ENCODE measurements at places on chromosomes 5 and 9.

GRCh38 chr9:116985596-116985995, 298.5 kb downstream of the TRIM32 start:
- DNase-seq: no peak

DNA sequence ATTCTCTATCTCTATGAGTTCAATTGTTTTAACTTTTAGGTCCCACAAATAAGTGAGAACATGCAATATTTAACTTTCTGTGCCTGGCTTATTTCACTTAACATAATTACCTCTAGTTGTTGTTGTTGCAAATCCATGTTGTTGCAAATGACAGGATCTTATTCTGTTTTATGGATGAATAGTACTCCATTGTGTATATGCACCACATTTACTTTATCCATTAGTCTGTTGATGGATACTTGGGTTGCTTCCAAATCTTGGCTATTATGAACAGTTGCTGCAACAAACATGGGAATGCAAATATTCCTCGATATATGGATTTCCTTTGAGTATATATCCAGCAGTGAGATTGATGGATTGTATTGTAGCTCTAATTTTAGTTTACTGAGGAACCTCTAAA, 36.3 kb downstream of the MEGF9 start:
- DNase-seq: no peak

DNA sequence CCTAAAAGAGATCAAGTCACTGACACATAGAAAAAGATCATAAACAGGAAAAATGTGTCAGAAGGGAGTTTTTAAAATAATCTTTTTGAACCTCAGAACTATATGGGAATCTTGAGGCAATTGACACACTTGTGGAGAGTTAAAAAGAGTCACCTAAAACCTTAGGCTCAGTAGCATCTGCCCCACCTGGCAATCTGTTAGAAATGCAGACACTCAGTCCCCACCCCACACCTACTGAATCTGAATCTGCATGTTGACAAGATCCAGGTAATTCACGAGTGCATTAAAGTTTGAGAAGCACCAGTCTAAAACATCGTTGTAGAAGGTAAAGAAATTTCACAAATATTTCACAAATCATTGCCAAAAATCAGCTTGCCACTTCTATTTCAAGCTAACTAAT, 388.3 kb downstream of the NR2F1-AS1 start:
- DNase-seq: no peak

DNA sequence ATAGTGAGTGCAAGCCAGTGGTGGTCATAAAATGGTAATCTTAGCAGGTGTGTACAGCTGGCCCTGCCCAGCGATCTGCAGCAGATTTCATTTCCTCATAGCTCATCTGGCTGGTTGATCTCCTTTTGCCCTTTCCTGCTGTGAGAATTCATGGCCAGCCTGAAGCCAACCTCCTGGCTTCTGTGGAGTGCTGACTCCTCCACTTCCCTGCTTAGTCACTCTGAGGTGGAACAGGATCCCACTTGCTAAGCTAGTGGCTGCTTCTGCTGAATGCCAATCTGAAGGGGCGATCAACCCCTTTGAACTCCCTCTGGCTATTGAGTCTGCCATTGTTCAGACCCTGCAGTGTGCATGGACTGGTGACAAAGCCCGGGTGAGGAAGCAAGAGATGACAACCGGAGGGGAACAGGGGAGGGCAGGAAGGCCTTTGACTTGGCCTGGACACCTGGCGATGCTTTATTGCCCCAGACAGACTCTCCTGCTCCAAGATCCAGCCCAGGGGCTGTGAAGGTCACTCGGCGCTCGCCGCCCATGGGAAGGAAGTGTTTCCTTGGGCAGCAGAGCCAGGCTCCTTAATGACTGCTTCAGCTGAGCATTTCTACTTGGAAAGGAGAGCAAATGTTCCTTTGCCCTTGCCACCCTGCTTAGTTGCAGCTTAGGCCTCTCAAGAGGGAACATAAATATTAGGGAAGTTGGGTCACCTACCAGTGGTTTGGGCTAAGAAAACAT, 341.1 kb downstream of the ZSWIM6 start:
- DNase-seq: peak; percentile 78

DNA sequence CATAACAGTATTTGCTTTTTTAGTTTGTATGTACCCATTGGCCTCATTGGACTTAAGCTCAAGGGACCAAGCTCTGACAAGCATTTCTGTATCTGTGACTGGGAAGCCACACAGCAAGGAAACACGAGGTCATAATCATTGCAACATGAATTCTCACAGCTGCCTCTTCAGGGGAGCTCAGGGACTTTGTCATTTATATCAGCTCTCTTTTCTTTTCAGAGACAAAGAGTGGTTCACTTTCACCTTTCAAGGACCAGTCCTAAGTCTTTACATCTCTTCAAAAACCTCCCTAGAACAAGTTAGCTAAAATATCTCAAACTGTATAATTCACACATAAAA, 58.6 kb downstream of the ADAMTS12 start:
- no peak for DNase-seq

DNA sequence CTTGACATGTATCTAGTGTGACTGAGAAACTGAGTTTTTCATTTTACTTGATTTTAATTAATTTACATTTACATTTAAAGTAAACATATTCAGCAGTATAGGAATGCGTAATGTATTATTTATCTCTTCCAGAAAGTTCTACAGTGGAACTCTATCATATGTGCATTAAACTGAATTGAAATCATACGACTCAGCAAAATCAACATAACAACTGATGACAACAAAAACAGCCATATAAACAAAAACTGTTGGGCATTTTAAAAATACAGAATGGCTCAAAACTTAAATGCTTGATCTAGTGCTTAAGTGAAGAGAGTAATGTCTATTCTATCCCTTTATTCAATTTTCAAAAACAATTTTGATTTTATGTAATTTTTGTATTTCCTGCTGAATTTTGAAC, 134.4 kb downstream of the TRPM3 start:
- no peak for DNase-seq

GRCh38 chr9:29214154-29214689, 1640.9 kb upstream of the C9orf72 start:
- DNase-seq: peak; percentile 36

GRCh38 chr9:133275105-133276000, at the start of gene ABO:
Gene ABO (minus strand): TSS chr9:133275201.
- DNase-seq: no peak

DNA sequence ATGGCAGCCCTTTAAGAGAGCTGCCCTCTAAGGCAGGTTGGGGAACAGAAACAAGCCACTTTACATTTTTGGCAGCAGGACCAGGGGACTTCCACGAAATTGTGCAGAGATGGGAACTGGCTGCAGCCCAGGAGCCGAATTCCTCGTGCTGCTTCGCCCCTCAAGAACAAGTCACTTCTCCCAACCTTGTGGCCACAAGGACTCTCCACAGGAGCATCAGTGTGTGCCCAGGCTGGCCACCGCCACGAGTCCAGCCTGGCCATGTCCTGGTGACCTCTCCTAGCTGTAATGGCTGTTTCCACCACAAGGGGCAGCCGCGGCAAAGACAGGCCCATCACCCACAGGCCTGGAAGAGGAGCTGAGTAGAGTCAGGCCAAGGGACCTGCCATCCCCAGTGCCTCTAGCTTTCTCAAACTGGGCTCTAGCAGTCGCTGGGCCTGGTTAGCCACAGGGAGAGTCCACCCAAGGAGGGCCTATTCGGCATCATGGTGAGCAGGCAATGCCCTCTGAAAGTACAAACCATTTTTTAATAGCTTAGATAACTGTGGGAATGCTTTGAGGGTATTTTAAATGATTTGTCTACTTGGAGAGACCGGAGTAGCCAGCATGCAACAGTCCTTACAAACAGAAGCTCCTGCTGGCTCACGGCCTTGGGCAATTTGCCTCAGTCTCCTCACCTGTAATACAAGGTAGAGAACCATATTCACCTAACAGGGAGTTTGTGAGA, 129.0 kb downstream of the COL23A1 start:
- DNase-seq: no peak

- no peak for DNase-seq
These were observed 281.5 kb downstream of the GADD45G start for GRCh38 chr9:89886281-89886700.

DNA sequence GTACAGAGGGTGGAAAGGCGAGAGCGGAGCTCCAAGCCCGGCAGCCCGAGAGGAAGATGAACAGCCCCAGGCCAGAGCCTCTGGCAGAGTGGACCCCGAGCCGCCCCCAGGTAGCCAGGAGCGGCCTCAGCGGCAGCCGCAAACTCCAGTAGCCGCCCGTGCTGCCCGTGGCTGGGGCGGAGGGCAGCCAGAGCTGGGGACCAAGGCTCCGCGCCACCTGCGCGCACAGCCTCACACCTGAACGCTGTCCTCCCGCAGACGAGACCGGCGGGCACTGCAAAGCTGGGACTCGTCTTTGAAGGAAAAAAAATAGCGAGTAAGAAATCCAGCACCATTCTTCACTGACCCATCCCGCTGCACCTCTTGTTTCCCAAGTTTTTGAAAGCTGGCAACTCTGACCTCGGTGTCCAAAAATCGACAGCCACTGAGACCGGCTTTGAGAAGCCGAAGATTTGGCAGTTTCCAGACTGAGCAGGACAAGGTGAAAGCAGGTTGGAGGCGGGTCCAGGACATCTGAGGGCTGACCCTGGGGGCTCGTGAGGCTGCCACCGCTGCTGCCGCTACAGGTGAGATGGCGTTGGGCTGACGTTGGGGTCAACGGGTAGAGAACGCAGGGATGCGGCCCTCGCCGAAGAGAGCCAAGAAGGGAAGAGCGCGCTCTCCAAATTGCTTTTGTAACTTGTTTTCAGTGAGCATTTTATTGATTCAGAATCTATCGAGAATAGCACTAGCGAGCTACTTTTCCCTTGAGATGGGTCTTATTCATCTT, at the start of gene PTGER4:
Gene PTGER4, plus strand, starts transcription at position 3 of the 769 bp plus-strand sequence. CDS start 1,079 bp downstream, outside the sequence.
- DNase-seq: no peak

- no peak for DNase-seq
These were observed 55.5 kb downstream of the AUH start for GRCh38 chr9:91306296-91306630.

- DNase-seq: no peak
These were observed 281.0 kb downstream of the EFNA5 start for GRCh38 chr5:107389775-107390148.

DNA sequence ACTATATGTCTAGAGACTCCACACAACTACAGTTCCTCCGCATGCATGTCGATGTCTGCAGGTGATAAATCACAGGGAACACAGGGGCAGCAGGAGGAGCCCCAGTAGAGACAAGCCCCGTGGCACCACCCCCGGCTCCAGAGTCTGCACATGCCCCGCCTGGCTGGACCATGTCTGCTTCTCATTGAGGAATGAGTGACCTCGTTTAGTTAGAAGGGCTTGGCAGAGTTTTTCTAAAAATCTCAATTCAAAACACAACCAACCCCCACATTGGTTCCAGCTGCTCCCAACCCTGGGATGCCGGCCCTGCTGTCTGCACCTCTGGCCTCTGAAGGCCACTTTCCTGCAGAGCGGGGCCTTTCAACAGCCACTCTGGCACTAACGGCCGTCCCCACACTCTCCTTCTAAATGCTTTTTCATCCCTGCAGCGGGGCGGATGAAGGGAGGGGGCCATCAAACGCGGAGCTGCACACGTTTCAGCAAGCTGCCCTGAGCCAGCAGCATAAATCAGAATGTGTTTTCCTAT, 106.3 kb downstream of the ROR2 start:
- no peak for DNase-seq

- DNase-seq: no peak
These were observed 62.3 kb upstream of the HMHB1 start for GRCh38 chr5:143749581-143750205.

DNA sequence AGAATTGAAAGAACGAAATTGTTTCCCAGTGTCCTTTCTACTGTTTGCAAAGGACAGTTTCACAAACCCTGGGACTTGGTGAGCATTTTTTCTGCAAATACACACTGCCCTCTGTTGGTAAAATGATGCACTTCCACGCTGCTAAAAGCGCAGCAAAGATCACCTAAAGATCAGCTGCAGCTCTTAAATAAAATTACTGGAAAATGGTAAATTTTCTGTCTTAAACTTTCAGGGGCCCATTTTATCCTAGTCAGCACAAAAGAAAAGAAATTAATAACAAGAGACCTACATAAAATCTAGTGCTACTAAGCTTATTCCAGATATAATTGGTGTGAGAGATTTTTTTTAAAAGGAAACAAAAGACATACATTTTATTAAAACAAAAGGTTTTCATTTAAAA, 566.0 kb downstream of the CAAP1 start:
- no peak for DNase-seq

DNA sequence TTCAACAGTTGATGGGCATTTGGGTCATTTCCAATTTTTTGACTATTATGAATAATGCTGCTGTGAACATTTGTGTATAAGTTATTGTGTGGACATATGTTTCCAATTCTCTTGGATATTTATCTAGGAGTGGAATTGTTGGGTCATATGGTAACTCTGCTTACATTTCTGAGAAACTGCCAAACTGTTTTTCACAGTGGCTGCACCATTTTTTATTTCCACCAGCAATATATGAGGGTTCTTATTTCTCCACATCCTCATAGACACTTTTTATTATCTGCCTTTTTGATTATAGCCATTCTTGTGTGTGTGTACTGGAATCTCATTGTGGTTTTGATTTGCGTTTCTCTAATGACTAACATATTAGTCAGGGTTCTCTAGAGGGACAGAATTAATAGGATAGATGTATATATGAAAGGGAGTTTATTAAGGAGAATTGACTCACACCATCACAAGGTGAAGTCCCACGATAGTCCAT, 14.7 kb upstream of the MED27 start:
- peak; percentile 72 for DNase-seq

- DNase-seq: no peak
These were observed 78.2 kb upstream of the RUFY1 start for GRCh38 chr5:179472174-179472573.

DNA sequence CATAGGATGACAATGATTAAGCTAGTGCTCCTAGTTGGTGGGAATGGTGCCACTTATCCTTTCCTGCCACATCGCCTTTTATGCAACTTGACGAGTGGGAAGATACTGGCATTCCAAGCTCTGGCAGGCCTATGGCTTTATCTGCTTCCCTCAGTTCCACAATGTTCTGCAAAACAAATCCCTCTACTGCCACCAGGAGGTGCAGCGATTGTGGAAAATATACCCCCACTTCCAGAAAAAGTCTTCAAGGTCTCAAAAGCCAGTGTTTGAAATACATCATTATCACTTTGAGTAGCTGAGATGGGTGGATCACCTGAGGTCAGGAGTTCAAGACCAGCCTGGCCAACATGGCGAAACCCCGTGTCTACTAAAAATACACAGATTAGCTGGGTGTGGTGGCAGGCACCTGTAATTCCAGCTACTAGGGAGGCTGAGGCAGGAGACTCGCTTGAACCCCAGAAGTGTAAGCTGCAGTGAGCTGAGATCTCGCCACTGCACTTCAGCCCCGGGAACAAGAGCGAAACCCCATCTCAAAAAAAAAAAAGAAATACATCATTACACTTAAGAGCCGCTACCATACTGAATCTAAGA, 3.4 kb downstream of the CLINT1 start:
- DNase-seq: peak; percentile 61

DNA sequence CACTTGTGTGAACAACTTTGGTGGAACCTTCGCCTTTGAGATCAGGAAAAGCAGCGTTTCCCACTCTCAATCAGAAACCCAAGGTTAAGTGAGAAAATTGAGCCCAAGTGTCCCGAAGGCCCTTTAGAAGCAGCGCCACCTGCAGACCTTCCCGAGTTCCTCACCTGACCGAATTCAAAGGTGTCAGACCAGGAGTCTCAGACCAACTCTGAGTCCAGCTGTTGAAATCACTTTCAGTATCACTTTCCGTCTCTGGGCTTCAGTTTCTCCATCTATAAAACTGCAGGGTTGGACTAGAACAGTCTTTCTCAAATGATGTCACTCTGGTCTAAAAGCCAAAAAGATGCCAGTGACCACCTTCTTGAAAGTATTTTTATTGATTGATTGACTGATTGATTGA, 31.7 kb upstream of the GRHPR start:
- no peak for DNase-seq
